ENCODE measurements at places on chromosomes 13 and 19. TPM values are rescaled to one million over a fixed set of nuclear protein-coding genes. Genes with fewer than 3 reads are reported as not detected.

- no peak for DNase-seq
Measured at GRCh38 chr13:31074756-31075155, 86.9 kb downstream of the HSPH1 start.

GRCh38 chr19:40348961-40349507, 539 bp downstream of the PLD3 start:
- DNase-seq: no peak

- no peak for DNase-seq
Measured at GRCh38 chr19:10752237-10752912, 34.5 kb downstream of the DNM2 start.

GRCh38 chr13:44857061-44857460, 132.2 kb downstream of the NUFIP1 start:
- no peak for DNase-seq

DNA sequence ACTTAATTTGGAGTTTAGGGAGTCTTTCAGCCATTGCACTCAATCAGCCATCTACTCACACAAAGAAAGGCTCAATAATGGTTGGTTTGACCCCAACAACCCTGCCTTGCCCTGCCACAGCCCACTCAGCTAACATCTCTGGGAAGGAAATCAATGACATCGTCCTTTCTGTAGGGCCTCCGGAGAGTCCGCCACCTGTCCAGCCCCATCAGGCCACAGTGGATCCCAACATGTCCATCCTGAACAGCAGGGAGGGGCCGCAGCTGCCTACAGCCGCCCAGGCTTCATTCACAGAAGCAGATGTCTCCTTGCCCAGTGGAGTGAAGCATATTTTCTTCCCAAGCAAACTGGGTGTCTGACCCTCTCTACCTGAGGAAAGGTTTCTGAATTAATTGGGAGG, 4.2 kb upstream of the CDX2 start:
- DNase-seq: no peak

DNA sequence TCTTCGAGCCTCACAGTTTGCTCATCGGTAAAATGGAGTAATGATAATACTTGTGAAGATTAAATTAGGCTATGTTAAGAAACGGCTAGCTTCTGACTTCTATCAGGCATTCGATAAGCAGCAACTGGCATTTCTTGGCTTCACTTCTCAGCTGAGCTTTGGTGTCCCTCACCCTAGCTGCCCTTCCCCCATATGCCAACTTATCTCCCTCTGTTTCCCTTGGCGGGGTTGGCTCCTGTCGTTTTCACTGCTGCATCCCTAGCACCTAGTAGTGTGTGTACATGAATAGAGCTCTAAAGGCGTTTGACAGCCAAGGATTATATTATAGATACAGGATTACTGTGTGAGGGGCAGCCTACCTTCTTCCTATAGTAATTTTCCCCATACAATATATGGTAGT, 97.5 kb downstream of the TNFSF11 start:
- DNase-seq: no peak

- DNase-seq: peak; percentile 44
Measured at GRCh38 chr19:6459262-6460098, at the start of gene SLC25A23. Gene SLC25A23 (minus strand): TSS chr19:6459792. CDS start chr19:6459628, 164 bp downstream.

PSG11 gene
- not detected for total RNA-seq

CGB3 gene
- not detected for total RNA-seq

ZNF823 gene
- 8.1 TPM for total RNA-seq
